ENCODE measurements at places on chromosomes 6 and 20. TPM values are rescaled to one million over a fixed set of nuclear protein-coding genes. Genes with fewer than 3 reads are reported as not detected.

Gene AVP
- not detected for total RNA-seq

GRCh38 chr6:55069132-55069781, 105.1 kb upstream of the HCRTR2 start:
- DNase-seq: no peak
- H3K36me3 ChIP-seq: no peaks in the 10 kb centered on the region
- H3K27me3 ChIP-seq: no peaks in the 10 kb centered on the region
- H3K27ac ChIP-seq: no peak overlapping the region

GRCh38 chr6:144232176-144232831, 52.8 kb upstream of the UTRN start:
- no peaks in the 10 kb centered on the region for H3K36me3 ChIP-seq
- DNase-seq: no peak
- H3K4me3 ChIP-seq: no peak overlapping the region
- no peak overlapping the region for H3K27ac ChIP-seq

DNA sequence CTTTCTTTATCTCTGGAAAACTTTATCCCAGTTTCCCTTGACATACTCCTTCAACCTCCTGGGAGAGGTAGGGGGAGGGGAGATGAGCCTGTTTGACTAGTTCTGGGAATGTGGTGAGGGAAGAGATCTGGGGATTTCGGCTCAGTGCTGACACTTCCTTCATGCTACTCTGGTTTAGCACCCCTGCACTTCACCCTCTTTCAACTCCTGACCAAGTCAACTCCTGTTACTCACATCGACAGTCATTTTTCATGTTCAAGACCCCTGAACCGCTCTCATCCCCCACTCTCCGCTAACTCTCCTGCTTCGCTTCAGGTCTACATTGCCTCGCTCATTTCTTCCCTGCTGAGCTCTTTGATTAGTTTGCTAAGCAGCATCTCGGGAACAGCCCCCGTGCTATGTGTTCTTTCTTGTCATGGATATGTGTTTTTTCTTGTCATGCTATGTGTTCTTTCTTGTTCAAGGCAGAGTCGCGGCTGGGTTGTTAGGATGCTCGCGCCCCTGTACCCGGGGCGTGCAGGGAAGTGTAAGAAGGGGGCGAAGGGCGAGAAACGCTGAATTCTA, 16.6 kb upstream of the TRIM27 start:
- peak; percentile 70 for DNase-seq
- H3K4me1 ChIP-seq: peaks cover 44% of the 10 kb centered on the region
- H3K36me3 ChIP-seq: no peaks in the 10 kb centered on the region
- peak overlapping the region; percentile 89 for H3K4me3 ChIP-seq

DNA sequence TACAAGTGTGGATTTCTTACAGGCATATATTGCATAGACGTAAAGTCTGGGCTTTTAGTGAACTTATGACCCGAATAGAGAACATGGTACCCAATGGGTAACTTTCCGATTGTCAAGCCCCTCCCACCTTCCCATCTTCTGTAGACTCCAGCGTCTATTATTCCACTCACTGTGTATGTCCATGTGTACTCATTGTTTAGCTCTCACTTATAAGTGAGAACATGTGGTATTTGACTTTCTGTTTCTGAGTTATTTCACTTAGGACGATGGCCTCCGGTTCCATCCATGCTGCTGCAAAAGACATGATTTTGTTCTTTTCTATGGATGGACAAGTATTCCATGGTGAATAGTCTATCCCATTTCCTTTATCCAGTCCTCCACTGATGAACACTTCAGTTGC, 306.4 kb downstream of the CD83 start:
- no peak for DNase-seq
- no peak overlapping the region for H3K4me3 ChIP-seq
- H3K4me1 ChIP-seq: peaks cover 13% of the 10 kb centered on the region
- peak overlapping the region; percentile 54 for H3K27ac ChIP-seq

Measured in activated CD8-positive, alpha-beta memory T cell treated with anti-CD3 and anti-CD28 coated beads, Interleukin-2, amount 10 ng/mL, durations not matched to agents 7 days and 5 days (primary cell).